ENCODE measurements at places on chromosomes 7 and 10.

- no peak for DNase-seq
Observed at GRCh38 chr10:28118985-28119628, 120.2 kb upstream of the ODAD2 start.

GRCh38 chr10:113562704-113563103 lies 9.9 kb downstream of the HABP2 start:
- DNase-seq = no peak

GRCh38 chr7:150900675-150901074 lies 48.4 kb downstream of the AOC1 start:
- no peak for DNase-seq

GRCh38 chr7:27873981-27874957 lies 134.3 kb downstream of the TAX1BP1 start:
- no peak for DNase-seq

GRCh38 chr7:104017001-104017400 lies 27.5 kb upstream of the RELN start:
- no peak for DNase-seq

- DNase-seq = no peak
Observed at GRCh38 chr10:75191821-75192568, 18.6 kb upstream of the VDAC2 start.

DNA sequence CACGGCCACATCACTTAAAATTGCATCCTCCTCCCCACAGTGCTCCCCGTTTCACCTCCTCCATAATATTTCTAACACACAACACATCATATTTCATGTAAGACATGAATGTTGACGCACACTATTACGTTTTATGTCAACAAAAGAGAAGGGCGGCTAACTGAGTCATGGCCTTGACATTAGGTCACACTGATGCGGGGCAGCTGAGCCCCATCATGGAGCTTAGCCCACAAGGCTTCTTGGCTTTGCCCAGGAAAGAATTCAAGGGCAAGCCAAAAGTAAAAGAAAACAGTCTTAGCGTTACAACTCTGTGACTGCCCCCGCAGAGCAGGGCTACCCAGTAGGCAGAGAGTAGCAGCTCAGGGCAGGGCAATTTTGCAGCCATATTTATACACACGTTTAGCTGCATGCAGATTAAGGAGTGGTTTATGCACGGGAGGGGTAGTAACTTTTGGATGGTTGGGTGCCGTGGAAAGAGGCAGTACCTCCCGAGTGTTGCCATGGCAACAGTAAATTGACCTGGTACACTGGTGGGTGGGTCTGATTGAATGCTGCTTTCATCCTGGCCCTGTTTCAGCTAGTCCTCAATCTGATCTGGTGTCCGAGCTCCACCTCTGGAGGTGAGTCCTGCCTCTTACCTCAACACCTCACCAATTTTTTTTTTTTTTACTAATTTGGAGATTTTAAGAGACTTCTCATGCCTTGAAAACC lies 156.2 kb upstream of the FRMD4A start:
- DNase-seq = no peak
